ENCODE measurements at places on chromosomes 7 and 10.

GRCh38 chr10:23040002-23040401 is 55.4 kb upstream of the MSRB2 start:
- no peak for DNase-seq

DNA sequence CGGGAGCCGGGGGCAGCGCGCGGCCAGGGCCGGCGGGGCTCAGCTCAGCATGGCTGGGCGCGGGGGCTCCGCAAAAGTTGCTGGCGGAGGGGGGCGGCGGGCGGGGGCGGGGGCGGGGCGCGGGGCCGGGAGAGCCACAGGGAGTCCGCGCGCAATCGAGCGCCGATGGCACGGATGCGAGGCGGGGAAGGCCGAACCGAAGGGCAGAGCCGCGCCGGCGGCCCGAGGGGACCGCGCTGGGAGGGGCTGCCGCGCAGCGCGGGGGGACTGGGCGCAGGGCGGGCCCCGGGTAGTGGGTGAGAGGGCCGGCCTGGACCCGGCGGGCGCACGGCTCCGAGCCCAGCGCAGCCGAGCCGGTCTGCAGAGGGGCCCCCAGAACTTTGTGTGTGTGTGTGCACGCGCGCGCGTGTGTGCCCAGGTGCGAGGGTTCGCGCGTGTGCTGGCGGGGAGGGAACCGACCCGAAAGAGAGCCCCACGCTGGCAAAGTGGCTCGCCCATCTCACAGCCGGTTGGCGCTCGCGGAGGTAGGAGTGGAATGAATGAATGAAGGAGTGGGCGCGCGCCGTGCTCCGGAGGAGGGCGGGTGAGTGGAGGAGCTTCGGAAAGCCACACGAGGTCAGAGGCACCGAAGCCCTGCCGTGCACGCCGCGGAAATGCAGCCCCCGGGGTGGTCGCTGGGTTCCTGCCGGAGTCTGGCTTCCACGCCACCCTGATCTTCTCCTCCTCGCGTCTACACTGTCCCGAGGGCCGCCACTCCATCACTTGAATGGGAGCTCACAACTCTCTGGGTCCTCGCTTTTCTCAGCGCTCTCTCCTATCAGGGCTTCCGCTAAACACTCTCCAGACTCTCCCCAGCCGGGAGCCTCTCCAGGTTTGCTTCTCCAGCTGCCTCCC is at the start of gene HIPK2:
Gene HIPK2, minus strand, starts transcription at position 51 of the 894 bp plus-strand sequence. CDS start 375 bp downstream, outside the sequence.
- peak; percentile 60 for DNase-seq

DNA sequence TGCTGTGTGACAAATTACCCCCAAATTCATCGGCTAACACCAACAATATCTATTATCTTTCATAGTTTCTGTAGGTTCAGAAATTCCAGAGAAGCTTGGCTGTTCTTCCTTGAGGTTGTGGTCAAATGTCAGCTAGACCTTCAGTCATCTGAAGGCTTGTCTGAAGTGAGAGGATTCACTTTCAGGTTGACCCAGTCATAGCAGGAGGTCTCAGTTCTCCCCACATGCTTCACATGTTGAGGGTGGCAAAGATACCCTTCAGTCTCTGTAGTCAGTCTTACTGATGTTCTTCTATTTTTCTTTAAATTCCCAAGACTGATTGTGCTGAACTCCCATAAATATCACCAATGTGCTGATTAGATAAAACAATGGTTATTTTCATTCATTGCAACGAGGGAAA is 1692.0 kb downstream of the REEP3 start:
- DNase-seq: no peak

- no peak for DNase-seq
These were observed 231.1 kb downstream of the ARHGAP12 start for GRCh38 chr10:31697271-31698180.

DNA sequence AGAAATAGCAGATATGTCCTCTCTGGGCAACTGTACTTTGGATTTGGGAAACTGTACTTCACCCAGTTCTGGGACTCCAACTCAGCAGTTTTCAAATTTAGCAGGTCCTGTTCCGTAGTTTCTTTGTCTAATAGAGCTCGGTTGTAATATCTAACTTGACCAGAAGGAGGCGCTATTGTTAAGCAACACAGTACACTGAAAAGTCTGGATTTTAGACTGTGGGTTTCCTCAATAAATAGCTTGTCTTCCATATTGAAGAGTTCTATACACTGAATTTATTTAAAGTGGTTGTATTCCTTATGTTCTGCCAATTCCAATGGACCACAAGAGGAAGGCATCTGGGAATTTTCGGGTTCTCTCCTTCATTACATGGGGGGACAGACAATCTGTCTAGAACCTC is 39.8 kb downstream of the ELFN1 start:
- no peak for DNase-seq

- DNase-seq: no peak
These were observed 49.1 kb downstream of the GRB10 start for GRCh38 chr7:50733552-50733951.

- no peak for DNase-seq
These were observed 4.1 kb upstream of the CEP41 start for GRCh38 chr7:130444751-130445407.

DNA sequence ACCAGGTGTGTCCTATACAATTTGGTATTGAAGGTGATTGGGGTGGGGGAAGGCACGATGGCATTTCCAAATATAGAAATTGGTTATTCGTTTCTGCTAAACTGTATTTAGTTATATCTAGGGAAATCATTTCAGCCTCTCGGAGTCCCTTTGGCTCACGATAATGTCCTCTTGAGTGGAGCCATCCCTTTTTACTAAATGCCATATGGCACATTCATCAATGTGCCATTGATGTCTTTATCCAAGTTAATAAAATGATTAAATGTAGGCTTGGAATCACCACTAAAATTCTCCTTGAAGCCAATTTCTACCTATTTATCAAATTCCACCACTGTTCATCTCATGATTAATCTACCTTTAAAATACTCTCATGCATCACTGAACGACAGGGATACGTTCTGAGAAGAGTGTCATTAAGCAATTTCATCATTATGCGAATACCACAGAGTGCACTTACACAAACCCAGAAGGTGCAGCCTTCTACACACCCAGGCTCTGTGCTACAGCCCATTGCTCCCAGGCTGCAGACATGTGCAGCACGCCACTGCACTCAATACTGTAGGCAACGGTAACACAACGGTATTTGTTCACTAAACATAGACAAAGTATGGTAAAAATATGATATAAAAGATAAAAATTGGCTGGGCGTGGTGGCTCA is 219.2 kb upstream of the C7orf33 start:
- DNase-seq: no peak

DNA sequence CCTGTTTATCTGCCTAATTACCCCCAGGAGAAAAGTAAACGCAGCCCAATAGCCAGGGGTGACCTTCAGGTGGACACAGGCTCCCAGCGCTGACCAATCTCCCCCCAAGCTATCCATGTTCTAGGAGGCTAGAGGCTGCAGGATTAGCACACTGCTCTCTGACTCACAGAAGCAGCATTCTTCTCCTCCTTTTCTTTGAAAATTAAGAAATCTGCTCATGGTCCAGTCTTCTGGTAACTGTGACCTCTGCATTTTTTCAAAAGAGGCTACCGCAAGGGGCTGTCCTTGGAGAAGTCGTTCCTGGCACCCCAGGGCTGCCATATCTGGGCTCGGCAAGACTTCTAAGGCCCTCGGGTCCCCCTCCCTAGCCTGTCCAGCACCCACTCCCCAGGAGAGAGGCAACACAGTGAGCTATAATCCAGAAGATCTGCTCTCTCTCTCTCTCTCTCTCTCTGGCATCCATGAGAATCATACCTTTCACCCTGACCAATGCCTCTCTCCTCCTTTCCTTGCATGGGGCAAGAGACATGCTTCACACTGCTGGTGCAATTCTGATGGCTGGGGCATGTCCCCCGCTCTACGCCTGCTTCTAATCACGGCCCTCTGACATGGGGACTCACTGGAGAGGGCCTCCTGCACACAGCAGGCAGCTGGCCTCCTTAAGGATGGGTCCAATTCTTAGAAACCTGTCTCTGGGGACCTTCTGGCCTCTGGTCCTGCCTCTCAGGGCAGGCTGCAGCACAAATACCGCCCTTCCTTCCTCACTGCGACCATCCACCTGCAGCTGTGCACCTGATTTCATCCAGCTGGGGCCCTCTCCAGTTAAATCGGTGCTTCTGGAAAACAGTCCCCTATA is 27.3 kb downstream of the ANXA11 start:
- no peak for DNase-seq

GRCh38 chr10:129754211-129755050 is 209.6 kb downstream of the EBF3 start:
- no peak for DNase-seq

- DNase-seq: no peak
These were observed 193.2 kb downstream of the CYP26A1 start for GRCh38 chr10:93266858-93267257.

DNA sequence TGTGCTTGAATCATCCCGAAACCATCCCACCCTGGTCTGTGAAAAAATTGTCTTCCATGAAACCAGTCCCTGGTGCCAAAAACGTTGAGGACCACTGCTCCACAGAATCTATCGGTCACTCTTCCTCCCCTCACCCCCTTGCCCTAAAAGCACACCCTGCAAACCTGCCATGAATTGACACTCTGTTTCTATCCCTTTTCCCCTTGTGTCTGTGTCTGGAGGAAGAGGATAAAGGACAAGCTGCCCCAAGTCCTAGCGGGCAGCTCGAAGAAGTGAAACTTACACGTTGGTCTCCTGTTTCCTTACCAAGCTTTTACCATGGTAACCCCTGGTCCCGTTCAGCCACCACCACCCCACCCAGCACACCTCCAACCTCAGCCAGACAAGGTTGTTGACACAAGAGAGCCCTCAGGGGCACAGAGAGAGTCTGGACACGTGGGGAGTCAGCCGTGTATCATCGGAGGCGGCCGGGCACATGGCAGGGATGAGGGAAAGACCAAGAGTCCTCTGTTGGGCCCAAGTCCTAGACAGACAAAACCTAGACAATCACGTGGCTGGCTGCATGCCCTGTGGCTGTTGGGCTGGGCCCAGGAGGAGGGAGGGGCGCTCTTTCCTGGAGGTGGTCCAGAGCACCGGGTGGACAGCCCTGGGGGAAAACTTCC is 784 bp upstream of the SERPINE1 start:
- no peak for DNase-seq

GRCh38 chr7:101165958-101166647 is 734 bp upstream of the VGF start:
- no peak for DNase-seq

- no peak for DNase-seq
These were observed 2.4 kb upstream of the PTN start for GRCh38 chr7:137345799-137346449.

- no peak for DNase-seq
These were observed 384.4 kb downstream of the CDC14C start for GRCh38 chr7:49308787-49309186.

GRCh38 chr7:140005341-140005740 is 57.4 kb downstream of the PARP12 start:
- no peak for DNase-seq

- no peak for DNase-seq
These were observed 534.1 kb downstream of the SDK1 start for GRCh38 chr7:3835109-3835508.

DNA sequence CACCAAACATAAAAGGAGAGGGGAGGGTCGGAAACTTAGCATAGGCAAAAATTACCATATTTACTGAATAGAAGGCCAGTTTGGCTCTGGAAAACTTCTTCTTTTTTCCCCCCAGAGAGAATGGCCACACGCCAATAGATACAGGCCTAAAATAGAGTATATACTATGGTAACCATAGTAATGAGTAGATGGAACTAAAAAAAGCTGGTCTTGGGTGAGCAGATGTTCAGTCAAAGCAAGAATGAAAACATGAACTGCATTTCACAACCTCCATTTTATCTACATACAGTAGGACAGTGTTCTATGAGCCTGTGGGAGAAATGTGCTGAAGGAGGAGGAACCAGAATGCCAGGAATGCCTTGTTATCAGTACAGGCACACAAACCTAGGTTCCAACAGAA is 141.7 kb upstream of the SEMA3A start:
- no peak for DNase-seq

- DNase-seq: no peak
These were observed 102.6 kb downstream of the VIPR2 start for GRCh38 chr7:159042103-159042502.

DNA sequence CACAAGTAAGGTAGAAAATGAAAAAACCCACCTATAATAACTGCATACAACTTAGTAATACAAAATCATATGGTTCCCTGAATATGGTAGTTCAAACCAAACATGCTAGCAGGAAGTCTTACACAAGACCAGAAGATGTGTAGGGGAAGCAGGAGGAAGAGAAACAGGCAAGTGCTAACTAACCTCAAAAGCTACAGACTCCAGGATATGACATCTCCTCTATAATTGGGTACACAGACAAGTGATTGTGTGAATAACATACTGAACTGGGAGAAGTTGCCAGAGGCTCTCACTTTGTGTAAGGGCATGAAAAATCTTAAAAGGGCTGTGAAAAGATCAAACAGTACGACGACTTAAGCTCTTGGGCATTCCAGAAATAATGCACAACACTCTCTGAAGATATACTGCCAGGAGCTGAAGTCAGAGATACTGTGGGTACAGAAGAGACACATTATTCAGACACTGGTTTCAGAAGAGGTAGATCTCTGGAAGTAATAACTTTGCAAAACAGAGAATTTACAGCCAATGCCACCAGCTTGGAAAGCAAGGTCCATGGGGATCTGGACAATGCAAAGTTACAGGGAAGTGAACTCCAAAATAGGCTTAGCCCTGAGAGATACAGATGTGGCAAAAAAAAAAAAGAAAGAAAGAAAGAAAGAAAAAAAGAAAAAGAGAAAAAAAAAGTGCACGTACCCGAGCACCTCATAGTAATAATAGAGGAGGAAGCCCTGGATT is 767.2 kb downstream of the TNS3 start:
- no peak for DNase-seq

DNA sequence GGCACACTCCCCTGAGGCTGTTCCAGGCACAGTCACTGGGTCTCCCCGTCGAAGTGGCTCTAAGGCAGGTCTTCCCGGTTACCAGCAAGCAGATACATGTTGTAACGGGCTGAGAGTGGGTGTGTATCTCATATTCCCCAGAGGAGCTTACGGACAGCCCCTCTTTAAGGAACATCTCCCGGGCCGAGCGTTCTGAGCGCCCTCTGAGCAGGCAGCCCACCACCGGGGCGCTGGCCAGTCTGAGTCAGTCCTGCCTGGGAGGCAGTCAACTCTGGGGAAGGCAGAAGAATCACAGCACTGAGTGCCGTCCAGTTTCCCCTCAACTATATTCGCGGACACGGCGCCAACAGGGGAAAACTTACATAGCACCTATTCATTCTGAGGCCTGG is 117.4 kb downstream of the LHPP start:
- DNase-seq: no peak

DNA sequence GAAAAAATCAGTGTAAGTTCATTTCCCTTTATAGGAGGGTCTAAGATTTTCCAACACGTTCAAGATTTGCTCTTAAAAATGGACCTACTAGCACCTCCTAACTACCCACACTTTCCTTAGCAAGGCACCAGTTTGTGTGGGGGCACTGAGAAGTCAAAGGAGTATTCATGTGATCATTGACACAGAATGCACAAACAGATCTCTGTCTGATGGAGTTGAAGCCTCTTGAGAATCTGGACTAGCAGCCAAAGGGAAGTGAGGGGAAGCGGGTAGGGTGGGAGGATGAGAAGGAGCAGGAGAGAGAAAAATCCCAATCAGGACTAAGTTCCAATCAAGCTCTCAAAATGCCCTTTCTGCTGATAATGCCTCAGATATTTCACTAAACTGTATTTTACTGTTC is 4.1 kb downstream of the MMS19 start:
- DNase-seq: no peak

GRCh38 chr10:112858986-112859651 is 90.9 kb upstream of the TCF7L2 start:
- DNase-seq: no peak

All from activated T-helper 1 cell treated with anti-CD3 and anti-CD28 coated beads, Interleukin-2, amount 50 U/mL, for 16 hours (primary cell).